Stimulated activated CD4-positive, alpha-beta T cell treated with anti-CD3 and anti-CD28 coated beads, Interleukin-1b, Interleukin-23, amount 100 ng/mL, for 1 hour (primary cell): ENCODE measurements at places on chromosomes 7 and 10.

DNA sequence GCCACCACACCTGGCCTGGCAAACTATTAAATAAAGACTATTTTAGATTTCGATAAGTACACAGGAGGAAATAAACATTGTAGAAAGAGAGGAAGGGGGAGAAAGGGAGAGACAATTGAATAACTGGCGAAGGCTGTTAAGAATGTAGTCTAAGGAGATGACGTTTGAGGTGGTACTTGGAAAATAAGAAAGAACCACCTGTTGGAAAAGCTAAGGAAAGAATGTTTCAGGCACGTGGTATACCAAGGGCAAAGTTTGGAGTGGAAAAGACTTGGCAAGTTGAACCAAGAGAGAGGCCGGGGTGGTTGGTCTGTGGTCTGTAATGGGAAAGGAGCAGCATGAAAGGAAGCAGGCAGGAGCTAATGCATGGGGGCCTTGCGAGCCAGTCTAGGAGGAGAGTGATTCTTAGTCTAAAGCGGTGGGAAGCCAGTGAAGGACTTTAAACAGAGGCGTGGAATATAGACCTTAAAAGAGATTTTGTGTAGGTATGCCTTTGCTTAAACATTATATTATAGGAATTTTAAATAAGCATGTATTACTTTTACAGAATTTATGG, 9.4 kb downstream of the ING3 start:
- DNase-seq: no peak

- DNase-seq: no peak
Observed at GRCh38 chr10:122073508-122073907, 84.5 kb downstream of the TACC2 start.

GRCh38 chr10:31962826-31963588, 34.4 kb upstream of the ARHGAP12 start:
- no peak for DNase-seq

- no peak for DNase-seq
Observed at GRCh38 chr7:38686888-38687287, 55.7 kb upstream of the AMPH start.

GRCh38 chr10:69861251-69862240, 59.8 kb downstream of the COL13A1 start:
- no peak for DNase-seq

- DNase-seq: no peak
Observed at GRCh38 chr7:45670717-45671116, 96.5 kb downstream of the ADCY1 start.

- DNase-seq: no peak
Observed at GRCh38 chr7:130560972-130561371, 69.1 kb downstream of the MEST start.

DNA sequence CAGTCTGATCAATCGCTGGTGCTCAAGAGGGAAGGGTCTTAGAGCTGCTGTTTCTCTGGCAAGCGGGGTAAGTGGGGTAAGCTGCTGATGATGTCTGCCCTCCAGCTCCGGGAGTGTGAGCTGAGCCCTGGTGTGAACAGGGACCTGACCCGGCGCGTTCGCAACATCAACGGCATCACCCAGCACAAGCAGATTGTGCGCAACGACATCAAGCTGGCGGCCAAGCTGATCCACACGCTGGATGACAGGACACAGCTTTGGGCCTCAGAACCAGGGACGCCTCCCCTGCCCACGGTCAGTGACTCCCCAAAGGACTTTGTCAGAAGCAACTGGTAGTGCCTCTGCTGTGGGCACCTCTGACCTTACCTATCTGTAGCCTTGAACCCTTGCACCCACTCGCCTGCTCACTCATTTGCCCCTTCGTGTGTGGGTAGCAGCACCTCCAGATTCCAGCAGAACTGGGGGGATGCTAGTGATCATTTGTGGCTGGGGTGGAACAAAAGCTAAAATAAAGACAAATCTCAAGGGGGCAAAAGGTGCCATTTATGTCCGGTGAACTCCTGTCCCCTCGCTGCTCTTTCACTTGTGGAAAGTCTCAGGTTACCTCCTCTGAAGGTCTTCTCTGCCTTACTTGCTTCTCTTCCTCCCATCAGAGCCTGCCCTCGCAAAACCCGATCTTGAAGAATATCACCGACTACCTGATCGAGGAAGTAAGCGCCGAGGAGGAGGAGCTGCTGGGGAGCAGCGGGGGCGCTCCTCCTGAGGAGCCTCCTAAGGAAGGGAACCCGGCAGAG, 3.2 kb downstream of the UFSP1 start:
- no peak for DNase-seq

DNA sequence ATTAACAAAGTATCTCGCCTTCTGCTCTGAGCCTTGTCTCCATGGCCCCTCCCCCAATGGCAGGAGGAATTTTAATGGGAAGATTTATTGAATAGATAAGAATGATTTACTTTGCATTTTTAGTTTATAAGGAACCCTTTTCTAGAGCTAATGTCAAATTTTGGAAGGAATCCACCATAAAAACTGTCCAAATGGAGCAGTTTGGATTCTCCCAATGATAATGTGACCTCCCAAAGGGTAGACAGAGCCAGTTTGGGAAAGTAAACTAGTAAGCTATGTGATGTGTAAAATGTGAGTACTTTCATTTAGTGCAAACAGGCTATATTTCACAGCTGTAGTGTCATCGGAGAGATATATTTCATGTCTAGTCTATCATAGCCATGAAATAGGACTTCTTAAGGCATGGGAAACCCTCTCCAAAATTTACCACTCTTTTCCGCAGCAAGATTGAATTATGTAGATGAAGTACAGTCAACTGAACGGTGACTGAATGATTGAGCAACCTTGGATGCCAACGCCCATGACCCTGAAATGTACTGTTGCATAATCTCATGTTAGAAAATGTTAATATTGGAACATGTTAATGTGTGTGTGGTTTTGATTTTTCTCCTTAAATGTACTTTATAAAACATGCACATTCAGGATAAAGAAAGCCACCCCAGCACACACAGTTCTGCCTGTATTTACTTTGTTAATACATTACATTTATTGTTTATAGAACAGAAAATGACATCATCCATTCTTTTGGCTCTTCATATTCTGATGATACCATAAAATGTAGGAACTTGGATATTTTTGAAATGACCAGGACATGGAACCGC, 140.6 kb downstream of the NRP1 start:
- no peak for DNase-seq

DNA sequence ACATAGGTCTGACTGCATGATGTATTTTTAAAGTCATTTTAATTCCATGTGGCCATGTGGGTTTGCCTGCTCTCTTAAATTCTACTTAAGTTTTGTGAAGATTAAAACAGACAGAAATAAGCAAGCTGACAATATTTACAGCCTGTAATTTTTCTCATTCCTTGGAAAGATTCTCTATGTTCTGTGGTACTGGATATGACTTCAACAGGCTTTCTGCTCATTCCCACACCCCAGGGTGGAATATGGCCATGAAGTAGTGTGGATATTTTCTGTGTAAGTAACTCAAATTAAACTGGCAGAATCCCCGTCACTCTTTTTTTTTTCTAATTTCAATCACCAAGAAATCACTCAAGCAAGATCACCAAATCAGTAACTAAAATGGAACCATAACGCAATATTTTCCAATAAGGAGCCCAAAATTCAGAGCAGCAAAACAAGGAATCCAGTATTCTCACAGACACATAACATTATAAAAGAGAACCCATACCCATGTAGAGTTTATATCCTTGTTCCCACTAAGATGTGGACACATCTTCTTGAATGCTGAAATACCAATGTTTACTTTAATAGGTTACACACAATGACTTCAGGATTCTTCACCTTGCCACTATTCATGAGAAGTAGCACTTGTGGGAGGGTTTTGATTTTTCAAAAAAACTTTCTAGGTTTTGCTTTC, 5.7 kb downstream of the HOXA5 start:
- DNase-seq: no peak

- no peak for DNase-seq
Observed at GRCh38 chr10:32142646-32143045, 86.4 kb upstream of the KIF5B start.

DNA sequence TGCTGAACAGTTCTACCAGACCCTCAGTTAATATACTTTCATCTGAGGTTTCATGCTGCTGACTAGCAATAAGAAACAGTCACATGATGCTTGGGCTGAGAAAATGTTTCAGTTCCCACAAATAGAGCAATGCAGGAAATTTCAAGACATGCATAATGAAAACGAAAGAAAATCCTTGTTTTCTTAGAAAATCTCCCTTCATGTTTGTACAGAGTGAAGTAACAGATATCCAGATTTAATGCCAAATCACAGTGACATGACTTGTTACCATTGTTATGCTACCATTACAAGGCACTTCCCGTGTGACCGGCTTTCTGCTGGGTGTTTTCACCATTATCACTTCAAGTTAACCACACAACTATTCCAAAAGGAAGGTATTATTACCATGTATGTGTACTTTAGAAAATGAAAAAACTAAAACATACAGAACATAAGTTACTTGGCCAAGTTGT, 121.7 kb downstream of the DOCK4 start:
- no peak for DNase-seq

- DNase-seq: no peak
Observed at GRCh38 chr7:149599636-149600206, 102.1 kb upstream of the ZNF746 start.

DNA sequence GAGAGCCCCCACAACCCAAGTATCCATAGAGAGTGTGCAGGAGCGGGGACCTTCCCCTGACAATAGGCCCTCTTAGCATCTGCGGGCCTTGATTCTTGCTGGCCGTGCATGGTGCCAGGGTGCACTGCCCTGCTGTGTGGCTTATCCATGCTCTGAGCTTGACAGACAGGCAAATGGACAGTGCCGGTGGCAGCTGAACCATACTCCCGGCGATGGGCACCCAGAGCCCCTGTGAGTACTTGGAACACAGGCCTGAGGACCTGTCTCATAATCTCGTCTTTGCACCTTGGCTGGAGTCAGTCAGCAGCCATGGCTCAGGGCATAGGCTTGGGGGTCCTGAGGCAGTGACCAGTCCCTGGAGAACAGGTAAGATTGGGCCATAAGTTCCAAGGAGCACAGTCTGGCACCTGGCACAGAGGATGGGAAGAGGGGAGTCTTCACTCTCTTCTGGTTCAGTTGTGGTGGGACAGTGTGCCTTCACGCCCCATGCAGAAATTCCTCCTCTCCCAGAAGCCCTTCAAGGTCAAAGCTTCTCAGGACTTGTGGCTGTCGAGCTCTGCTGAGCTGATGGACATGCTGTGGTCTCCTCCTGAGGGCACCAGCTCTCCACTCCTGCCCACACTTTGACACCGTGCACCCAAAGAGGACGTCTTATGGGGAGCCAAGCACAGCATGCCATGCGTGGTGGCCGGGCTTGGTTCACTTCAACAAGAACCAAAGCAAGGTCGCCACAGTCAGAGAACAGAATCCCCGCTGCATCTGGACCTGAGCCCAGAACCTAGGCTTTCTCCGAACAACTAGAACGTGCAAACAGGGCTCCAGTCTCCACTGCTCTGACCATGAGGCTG, 59.4 kb upstream of the CAMK2B start:
- no peak for DNase-seq

DNA sequence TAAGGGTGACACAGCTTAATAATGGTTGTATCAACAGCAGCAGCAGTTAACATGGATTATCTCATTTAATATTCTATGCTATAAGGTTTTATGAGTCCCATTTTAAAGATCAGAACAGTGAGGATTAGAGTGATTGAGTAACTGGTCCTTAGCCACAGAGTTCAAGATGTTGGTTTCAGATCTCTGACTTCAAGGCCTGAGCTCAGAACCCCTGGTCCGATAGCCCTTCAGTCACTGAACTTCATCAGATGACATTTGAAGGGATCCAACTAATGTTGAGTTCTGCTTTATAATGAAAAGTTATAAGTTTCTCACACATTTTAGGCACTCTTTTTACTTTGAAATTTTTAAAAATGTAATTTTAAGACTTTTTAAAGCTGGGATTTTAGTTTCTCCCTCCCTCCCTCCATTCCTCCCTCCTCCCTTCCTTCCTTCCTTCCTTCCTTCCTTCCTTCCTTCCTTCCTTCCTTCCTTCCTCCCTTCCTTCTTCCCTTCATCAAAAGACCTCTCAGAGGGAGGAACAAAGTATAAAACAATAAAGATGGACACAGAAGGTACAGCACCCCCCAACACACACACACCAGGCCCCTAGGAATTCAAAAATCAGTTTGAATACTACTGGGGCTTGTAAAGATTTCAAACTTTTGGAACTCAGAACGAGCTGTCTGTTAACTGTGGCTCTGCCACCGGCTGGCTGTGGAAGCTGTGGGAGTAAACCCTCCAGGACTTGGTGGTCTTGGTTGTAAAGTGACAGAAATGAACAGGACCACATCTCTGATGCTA, 206.9 kb upstream of the AGK start:
- DNase-seq: no peak

DNA sequence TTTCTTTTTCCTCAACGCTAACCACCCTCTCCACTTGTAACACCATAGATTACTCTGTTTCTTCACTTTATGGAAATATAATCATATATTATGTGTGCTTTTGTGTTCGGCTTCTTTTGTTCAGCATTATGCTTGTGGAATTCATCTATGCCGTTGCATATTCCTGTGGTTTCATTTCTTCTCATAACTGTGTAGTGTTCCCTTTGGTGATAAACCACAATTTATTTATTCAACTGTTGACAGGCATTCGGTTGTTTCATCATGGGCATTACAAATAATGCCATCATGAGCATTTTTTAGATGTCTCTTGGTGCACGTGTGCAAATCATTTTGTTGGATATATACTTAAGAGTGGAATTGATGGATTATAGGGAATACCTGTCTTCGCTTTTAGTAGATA, 12.1 kb downstream of the AVL9 start:
- DNase-seq: no peak

- no peak for DNase-seq
Observed at GRCh38 chr7:23967949-23968599, 258.1 kb downstream of the STK31 start.

- DNase-seq: no peak
Observed at GRCh38 chr10:3046210-3046779, 21.1 kb upstream of the PFKP start.

GRCh38 chr7:128390871-128391565, 18.8 kb downstream of the IMPDH1 start:
- DNase-seq: no peak

- no peak for DNase-seq
Observed at GRCh38 chr7:103658055-103659005, 212.3 kb upstream of the SLC26A5 start.

GRCh38 chr7:8229927-8230326, 32.0 kb downstream of the ICA1 start:
- no peak for DNase-seq

DNA sequence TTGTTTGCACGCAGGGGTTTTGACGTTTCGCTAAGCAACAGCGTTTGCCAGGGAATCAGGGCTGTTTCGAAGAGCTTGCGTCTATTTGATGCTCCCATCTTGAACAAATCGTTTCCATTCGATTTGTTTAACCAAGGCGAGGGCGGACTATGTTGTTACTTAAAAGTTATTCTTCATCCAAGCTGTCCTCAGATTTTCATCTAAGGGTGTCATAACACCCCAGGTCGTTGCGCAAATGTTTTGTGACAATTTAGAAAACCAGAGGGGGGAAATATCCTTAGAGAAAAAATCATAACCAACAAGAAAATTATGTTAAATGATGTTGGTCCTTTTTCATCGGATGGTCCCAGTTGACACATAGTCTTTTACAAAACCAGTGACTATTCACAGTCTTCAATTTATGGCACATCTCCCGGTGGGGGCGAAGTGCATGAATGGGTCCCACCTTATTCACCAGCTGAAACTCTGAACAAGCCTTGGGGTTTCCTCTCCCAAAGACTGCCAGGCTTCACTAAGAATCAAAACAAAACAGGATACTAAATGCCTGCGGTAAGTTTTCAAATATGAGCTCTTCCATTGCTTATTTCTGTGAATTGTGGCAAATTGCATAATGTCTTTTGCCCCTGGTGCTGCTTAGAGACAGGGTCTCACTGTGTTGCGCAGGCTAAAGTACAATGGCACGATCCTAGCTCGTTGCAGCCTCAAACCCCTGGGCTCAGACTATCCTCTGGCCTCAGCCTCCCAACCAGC, 109.9 kb downstream of the REEP3 start:
- no peak for DNase-seq
